ENCODE measurements at places on chromosomes 1 and 21.

GRCh38 chr1:12130466-12131130, 36.2 kb upstream of the TNFRSF1B start:
- no peak for DNase-seq

DNA sequence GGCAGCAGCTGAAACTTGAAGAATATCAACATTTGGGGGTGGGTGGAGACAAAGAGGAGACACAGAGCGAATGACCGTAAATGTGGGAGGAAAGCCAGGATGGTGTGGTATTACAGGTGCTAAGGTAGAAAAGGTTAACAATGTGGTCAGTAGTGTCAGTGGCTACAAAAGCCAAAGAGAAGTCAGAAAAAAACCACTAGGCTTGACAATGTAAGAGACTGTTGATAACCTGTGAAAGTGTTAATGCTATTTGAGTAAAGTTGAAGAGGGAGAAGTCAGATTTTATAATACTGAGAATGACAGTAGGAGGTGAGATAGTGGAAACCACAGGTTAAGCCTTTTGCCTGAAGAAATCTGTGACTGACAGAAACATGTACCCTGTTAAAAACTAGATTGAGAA, 120.8 kb downstream of the CLEC20A start:
- DNase-seq = no peak

DNA sequence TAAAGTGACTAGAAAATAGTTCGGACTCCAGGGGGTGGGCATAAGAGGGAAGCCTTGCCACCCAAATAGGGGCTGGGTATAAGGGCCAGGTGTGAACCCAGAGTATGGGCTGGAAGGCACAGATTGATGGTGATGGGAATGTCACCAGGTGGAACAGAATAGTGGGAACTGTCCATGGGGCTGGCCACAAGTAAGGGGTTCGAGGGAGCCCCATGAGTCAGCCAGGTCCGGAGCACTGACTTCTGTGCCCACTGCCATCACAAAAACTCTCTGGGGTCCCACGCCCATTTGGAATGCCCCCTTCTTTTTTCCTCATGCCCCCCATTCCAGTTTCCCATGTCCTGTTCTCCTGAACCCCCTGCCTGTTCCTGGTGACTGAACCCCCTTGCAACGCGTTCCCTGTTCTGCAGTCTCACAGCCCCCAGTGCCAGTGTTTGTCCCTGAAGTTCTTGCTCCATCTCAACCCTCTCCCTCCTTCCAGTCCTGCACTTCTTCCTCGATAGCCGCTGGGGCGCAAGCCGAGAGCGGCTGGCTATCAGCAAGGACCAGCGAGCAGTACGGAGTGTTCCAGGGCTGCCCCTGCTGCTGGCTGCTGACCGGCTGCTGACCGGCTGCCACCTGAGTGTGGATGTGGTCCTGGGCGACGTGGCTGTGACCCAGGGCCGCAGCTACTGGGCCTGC, 7.9 kb downstream of the TRIM46 start:
- no peak for DNase-seq

DNA sequence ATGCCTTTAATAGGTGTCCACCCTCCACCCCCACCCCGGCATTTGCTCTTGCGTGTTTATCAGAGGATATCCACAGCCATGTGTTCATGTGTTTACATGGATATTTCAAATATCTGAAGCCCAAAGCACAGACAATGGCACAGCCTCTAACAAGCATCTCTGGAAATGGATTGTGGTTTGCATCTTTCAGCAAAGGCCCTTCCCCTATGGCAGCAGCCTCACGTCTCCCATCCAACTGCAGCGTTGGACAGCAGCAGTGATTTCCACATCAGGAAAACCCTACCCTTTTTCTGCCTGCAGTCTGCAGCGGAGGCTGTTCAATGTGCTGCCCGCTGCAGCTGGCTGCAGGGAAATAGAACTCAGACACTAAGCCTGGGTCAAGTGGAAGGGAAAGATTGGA, 1.6 kb downstream of the RASSF5 start:
- DNase-seq = no peak

- DNase-seq = no peak
Measured at GRCh38 chr1:111236379-111236778, 8.9 kb downstream of the CHI3L2 start.

GRCh38 chr1:239583536-239583935, 197.2 kb downstream of the CHRM3 start:
- DNase-seq = no peak

DNA sequence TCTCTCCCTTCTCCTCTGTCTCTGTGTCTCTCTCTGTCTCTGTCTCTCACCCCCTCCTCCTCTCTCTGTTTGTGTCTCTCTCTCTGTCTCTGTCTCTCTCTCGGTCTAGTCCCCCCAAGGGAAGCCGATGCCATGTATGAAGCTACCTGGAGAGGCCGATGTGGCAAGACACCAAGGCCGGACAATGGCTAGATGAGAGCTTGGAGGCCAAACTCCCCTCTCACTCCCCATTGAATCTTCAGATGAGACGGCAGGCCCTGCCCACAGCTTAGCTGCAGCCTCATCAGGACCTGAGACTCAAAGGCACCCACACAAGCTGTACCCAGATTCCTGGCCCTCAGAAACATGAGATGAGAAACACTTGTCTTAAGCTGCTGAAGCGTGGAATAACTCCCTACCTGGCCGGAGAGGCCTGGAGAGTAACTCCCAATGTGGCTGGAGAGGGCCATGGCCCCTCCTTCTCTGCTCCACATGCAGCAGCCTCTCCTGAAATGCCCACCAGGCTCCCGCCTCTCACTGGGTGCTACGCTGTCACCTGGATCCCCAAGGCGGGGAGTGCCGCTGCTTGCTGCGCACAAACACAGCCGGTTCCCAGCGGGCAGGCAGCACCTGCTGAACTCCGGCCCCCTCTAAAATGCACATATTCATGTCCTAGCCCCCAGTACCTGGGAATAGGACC, 7.8 kb upstream of the ACTRT2 start:
- no peak for DNase-seq

DNA sequence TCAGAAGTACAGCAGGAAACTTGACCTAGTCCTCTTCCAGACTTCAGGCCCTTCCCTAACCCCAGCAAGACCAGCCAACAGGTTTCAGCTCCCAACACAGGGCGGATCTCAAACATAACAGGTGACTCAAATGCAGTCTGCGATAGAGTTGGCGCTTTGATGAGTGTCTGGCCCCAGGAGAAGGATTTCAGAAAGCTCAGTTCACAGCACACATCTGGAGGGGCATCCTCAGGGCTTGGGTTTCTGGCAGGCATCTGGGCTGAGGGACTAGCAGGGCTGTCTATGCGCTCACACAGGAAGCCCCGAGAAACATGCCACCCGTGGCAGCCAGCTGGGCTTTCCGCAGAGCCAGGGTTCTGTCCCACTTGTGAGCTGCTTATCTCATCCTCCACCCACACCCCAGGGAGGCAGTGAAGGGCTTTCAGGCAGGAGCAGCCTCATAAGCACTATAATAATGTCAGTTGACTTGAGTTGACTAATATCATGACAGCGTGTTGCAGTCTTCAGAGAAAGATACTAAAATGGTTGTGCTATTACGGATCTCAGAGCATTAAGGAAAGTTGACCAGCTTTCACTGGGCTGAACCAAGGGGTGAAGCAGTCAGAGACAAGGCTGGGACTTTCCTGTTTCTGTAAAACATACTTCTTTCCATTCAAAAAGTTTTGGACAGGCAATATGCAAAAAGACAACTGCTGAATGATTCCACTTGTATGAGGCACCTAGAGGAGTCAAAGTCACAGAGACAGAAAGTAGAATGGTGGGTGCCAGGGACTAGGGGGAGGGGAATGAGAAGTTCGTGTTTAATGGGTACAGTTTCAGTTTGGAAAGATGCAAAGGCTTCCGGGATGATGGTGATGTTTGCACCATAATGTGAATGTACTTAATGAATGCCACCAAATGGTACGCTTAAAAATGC, 233.0 kb upstream of the IRF2BP2 start:
- DNase-seq = no peak

DNA sequence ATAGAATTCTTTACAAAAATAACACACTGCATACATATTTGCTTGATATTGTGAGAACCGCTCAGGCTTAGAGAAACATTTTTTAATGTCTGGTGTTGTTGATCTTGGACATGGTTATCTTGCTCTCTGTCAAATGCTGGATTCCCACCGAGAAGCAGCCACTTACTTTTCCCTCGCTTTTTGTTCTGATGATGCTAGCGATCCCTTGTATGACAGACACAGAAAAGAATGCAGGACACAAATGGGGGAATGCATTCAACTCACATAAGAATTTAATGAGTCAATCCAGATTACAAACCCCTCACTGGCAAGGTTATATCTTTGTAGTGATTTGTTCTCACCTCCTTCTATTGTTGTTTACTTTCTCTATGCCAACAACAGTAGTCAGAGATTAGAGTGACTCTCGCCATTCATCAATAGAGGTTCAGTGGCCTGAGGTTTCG, 76.8 kb upstream of the AKT3 start:
- no peak for DNase-seq

Measured in ureter (tissue), 1 donor.